ENCODE measurements at places on chromosomes 4 and X.

- no peak for DNase-seq
These were observed 12.9 kb downstream of the TXK start for GRCh38 chr4:48121180-48121579.

DNA sequence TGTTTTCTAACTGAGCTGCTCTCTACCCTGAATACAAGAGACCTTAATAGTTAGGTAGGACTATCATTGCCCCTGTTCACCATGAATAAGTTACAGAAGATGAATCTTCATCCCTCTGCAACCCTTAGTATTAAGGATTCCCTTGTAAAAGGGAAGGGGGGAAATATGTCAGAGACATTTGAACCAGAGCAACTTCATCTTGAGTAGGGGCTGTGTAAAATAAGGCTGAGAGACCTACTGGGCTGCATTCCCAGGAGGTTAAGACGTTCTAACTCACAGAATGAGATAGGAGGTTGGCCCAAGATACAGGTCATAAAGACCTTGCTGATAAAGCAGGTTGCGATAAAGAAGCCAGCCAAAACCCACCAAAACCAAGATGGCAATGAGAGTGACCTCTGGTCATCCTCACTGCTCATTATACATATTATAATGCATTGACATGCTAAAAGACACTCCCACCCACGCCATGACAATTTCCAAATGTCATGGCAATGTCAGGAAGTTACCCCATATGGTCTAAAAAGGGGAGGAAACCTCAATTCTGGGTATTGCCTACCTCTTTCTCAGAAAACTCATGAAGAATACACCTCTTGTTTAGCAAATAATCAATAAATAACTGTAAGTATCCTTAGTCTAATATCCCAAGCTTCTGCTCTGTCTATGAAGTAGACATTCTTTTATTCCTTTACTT is 19.5 kb upstream of the TMPRSS11B start:
- no peak for DNase-seq

DNA sequence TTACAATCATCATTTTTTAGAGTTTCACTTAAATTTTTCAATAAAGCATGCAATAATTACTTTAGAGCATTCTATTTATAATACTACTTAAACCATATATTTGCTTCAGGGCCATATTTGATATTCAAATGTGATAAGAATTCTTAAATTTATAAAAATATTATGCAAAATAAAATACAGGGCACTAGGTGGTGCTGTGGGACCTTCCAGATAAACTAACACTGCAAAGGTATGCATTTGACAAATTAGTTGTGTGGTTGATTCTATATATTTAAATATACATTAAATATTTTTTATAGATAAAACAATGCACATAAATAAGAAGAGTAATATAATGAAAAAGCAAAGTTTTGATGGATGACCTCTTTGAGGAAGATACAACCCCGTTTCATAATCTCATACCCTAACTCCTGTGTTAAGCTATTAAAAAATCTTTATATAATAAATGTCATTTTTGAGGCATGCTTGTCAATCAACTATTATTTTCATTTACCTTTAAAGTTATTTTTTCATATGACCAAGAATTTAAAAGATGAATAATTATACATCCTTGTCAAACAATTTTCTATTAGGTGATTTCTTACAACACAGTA is 128.4 kb downstream of the REELD1 start:
- DNase-seq, result no peak

- DNase-seq, result no peak
These were observed 608 bp downstream of the TAF1 start for GRCh38 chrX:71366674-71367256.

DNA sequence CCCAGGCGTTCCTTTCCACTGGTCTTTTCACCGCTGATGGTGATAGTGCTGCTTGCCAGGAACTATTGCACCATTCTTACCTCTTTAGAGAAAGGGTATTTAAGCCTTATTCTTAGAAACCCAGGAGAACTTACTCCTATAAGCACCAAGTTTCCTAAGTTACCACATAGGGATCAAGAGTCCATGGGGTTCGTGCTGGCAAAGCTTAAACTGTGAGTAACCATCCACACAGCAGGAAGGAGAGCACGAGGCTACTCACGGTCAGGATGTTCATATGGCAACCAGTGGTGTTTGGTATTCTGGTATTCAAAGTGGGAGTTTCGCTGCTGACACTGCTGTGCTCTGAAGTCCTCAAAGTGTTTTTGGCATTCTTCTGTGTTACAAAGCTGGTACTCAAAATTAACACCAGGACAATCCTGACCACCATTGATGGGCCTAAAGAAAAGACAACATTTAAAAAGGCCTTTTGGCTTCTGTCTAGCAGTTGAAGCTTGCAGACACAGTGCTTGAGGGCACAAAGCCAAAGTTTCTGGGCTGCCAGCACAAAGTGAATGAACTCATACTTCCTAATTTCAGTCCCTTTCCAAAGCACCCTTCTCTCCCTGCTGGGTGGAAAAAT is 256.9 kb downstream of the ADAMTS3 start:
- no peak for DNase-seq

DNA sequence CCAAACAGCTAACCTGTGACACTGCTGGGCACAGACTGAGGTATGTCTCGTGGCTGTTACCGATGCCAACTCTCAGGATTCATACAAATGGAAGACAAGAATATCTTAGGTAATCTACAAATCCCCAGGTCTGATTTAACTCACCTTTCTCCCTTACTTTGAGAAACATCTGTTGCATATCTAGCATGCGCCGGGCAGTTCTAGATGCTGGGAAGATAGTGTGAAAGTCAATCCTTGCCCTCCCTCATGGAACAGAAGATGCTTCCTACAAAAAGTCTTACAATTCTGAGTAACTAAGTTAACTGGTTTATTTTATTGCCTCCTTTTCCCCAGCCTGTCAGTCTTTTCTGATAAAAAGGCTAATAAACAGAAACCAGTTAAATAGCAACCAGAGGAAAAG is 212.2 kb upstream of the FAT1 start:
- DNase-seq, result no peak

GRCh38 chr4:8238036-8238511 is 31.5 kb upstream of the HTRA3 start:
- DNase-seq, result no peak
